GM04504 (cell line): ENCODE measurements at places on chromosomes 11 and 22.

DNA sequence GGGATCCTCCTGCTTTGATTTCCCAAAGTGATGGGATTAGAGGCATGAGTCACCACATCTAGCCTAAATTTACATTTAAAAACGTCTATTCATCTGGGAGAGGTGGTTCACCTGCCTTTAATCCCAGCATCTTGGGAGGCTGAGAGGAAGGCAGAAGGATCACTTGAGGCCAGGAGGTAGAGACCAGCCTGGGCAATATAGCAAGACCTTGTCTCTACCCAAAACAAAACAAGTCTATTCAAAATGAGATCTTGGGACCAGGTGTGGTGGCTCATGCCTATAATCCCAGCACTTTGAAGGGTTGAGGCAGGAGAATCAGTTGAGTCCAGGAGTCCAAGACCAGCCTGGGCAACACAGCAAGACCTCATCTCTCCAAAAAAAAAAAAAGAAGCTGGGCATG, 4.9 kb upstream of the UBASH3B start:
- no peak for DNase-seq

GRCh38 chr11:118607401-118608359, at the start of gene PHLDB1:
TSS of gene PHLDB1 (plus strand) at chr11:118607615. CDS start at chr11:118613837, 6,222 bp downstream.
- no peak for DNase-seq

- no peak for DNase-seq
Observed at GRCh38 chr11:66800720-66801428, 42.4 kb upstream of the RCE1 start.

DNA sequence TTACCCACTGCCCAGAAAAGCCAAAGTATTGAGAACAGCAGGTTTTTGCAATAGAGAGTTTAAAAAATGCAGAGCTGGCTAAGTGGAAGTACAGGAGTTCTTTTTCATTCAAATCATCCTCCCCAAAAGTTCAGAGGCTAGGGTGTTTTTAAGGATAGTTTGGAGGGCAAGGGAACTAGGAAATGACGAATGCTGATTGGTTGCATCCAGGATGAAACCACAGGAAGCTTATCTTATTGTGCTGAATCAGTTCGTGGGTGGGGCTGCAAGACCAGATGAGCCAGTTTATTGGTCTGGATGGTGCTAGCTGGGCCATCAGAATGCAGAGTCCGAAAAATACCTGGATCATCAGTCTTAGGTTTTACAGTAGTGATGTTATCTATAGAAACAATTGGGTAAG, 1427.1 kb downstream of the LRRC4C start:
- no peak for DNase-seq

- no peak for DNase-seq
Observed at GRCh38 chr11:2869561-2870427, 15.8 kb downstream of the CDKN1C start.

DNA sequence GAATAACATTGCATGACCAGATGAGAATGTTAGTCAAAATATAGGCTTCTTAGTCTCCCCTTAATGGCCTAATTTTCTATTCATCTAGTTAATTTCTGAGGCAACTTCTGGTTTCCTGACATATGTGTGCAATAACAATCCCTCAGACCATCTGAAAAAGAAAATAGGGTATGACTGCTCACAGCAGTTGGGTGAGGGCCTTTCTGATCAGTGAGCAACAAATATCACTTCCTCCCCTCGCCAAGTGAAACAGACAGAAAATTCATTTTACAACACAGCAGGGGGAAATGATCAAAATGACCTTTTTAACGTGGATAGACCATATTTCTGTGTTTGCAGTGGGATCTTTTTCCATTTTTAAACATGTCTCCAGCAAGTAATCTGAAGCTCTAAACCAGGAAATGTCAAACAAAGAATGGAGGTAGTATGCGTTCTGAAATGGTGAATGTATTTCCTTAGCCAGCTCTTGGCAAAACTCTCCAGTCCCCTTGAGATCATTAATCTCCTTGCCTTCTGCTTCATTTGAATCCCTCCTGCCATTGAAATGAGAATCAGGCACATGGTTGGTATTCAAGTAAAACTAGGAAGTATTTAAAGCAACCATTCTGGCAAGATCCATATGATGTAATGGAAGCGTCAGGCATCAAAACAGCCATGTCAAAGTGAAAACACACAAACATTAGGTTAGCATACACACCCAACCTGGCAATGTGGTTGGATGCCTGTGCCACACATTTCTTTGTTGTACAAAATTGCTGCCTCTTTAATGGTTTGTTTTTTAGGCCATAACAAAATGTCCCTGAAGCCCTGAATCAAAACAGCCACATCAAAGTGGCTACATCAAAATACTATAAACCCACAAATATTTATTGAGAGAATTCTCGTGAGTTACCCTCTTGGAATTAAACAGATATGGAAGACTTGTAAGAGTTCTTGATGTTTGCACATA, 100.1 kb downstream of the SLC1A2 start:
- DNase-seq: no peak
